ENCODE measurements at places on chromosomes 1 and 21.
A peak's percentile ranks its signal among the peaks of the same experiment; 100 is the strongest.

DNA sequence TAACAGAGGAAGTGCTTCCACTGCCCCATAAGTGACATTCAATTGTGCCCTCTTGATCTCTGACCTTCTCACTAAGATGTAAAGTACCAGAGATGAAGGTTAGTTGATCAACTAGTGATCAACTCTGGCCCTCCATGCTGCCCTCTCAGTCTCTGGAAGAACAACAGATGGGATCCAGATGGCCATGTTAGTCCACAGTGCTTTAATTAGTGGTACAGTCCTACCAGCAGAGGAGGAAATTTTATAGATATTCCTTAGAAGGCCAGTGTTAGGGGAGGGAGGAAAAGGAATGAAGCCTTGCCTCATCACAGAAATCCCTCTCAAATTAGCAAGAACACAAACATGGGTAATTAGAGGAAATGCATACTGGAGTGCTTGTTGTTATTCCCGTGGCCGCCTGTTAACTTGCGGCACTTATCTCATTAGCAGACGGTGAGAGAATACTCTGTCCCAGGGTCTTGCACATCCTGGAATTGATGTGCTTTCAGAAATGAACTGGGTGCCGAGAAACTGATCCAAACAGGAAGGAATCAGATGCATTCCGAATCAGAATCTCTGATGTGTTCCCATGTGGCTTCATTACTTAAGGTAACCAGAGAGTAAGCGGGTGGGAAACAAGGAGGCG is 91.1 kb upstream of the RGS4 start:
- DNase-seq, result peak; percentile 25

DNA sequence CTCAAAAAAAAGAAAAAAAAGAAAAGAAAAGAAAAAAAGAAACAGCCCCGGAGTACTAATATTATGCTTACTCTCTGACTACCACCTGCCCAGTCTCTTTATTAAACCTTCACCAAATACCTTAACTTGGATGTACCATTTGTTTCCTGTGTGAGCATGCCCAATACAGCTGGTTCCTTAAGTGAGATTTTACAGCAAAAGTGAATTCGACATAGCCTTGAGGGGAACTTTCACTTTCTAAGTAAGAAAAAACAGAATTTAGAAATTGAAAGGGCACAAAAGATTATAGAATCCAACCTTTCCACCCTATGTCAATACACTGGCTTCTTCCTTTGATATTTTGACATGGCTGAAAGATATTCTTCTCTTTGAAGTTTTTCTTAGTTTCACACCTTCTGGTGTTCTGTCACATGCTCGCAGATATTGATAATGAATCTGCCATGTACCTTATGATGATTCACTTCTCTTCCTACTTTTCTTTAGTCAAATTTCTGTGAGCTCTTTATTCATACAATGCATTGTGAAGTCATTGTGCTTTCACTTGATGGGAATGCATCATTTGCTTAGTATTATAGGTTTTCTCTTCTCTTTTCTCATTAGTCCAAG is 5.2 kb upstream of the GIPC2 start:
- DNase-seq, result no peak

DNA sequence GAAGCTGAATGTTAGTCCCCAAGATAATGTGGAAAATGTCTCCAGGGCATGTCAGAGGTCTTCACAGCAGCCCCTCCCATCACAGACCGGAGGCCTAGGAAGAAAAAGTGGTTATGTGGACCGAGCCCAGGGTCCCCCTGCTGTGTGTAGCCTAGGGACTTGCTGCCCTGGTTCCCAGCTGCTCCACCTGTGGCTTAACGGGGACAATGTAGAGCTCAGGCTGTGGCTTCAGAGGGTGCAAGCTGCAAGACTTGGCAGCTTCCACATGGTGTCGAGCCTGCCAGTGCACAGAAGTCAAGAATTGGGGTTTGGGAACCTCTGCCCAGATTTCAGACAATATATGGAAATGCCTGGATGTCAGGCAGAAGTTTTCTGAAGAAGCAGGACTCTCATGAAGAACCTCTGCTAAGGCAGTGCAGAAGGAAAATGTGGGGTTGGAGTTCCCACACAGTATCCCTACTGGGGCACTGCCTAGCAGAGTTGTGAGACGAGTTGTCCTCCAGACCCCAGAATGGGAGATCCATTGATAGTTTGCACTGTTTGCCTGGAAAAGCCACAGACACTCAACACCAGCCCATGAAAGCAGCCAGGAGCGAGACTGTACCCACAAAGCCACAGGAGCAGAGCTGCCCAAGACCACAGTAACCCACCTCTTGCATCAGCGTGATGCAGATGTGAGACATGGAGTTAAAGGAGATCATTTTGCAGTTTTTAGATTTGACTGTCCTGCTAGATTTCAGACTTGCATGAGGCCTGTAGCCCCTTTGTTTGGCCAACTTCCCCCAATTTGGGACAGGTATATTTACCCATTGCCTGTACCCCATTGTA is 204.9 kb downstream of the MRPL39 start:
- no peak for DNase-seq

DNA sequence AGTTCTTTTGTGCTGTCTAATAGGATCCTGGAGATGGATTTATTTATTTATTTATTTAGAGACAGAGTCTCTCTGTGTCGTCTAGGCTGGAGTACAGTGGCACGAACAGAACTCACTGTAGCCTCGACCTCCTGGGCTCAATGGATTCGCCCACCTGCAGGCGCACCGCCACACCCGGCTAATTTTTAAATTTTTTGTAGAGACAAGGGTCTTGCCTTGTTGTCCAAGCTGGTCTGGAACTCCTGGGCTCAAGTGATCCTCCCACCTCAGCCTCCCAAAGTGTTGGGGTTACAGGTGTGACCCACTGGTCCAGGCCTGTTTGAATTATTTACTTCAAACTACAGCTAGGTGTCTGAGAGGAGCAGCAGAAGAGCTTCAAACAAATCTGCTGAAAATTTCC is 9.6 kb upstream of the SPEN start:
- DNase-seq, result no peak

DNA sequence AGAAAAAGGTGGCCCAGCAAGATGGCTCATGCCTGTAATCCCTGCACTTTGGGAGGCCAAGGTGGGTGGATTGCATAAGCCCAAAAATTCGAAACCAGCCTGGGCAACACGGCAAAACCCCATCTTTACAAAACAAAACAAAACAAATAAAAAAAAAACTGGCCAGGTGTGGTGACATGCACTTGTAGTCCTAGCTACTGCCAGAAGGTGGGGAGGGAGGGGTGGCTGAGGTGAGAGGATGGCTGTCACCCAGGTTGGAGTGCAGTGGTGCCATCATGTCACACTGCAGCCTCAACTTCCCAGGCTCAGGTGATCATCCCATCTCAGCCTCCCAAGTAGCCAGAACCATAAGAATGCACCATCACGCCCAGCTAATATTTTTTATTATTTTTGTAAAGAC is 22.8 kb downstream of the RERE start:
- DNase-seq, result no peak

DNA sequence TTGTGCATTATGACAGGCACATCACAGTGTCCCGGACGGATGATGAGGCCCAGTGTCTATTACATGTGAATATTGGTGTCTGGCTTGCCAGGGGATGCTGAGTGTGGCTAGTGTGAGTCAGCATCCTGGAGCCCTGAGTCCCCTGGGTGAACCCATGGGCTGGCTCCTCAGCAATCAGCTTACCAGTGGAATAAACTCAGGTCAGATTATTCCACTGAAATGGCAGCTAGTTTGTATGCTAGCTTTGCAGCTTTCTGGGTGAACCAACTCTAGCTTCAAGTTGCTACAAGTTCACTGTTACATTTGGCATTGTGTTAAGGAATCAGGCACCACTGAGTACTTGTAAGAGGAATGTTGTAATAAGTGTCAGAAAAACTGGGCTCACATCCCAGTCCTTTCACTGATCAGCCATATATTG is 23.9 kb upstream of the RPTN start:
- no peak for DNase-seq

DNA sequence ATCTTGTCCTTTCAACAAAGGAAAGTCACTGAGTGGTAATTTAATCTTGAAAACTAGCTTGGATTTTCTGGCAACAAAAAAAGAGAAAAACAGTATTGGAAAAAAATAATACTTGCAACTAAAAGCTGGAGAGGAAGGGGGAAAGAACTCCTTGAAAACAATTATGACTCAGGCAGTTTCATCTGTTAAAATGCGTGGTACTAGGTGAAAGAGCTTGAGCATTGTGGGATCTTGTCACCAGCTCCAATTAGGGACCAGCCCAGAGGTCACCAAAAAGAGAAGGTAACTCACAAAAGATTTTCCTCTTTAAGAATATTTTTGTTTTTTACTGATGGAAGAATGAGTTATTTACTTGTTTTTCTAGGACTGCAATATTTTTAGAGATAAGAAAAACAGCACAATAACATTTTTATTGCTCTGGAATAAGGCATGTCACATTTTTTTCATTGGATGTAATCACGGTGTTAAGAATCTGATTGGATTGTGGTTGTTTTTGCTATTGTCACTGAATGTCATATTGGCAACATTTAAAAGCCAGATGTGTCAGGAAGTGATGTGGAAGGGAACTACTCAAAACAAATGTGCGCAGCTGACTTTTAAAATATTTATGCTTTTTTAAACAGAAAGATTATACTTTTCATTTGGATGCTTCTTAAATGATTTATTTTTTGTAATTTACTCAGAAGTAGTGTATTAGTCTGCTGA is 78.5 kb upstream of the ADAMTS5 start:
- no peak for DNase-seq

DNA sequence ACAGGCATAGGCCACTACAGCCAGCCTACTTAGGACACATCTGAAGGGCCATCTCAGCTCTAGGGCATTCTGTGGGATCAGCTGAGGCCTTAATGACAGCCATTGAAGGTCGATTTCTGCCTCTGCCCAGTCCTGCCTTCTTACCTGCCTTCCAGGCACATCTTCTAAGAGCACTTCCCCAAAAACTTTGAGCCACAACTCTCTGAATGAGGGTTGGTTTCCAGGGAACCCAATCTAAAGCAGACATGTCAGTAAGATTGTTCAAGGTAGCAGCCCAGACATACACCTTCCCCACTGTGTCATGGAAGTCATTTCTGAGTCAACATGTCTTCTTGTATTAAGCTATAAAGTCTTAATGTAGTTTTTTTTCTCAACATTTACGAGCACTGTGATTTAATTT is 18.2 kb upstream of the SSBP3 start:
- DNase-seq, result no peak
